Activated CD4-positive, alpha-beta T cell treated with anti-CD3 and anti-CD28 coated beads, Interleukin-2, amount 50 U/mL, for 24 hours (primary cell): ENCODE measurements at places on chromosomes 16 and 17.

- no peak for DNase-seq
These were observed 15.0 kb upstream of the HEATR3 start for GRCh38 chr16:50050802-50051201.

DNA sequence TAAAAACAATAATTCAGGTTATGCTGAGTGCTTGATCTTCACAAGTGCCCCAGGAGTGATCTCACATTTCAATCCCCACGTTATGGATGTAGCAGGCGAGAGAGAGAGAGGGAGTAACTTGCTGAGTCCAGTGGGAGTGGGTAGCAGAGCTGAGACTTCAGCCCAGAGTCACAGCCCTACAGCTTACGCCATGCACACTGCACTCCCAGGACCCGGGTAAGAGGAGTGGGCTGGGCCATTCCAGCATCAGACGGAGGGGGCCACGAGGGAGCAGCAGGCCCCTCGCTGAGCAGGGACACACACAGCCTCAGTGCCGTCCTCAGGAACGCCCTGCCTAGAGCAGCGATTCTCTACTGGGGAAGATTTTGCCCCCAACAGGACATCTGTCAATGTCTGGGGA, 9.8 kb upstream of the KIF19 start:
- no peak for DNase-seq

DNA sequence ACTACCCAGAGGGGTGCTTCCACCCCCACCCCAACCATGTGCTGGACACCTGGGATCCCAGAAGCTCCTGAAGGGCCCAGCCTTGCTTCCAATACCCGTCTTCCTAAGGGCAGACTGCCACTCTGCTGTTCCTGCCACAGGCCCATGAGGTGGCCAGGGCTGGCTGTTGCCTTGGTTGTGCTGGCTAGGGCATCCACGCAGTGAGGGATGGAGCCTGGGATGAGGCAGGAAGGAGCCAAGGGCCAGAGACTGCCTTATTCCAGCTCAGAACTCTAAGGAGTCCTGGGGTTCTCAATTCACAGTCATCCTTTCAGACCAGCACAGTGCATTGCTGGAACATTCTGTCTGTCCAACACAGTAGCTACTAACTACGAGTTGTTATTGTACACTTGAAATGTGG, 37.8 kb downstream of the BCO1 start:
- no peak for DNase-seq

- DNase-seq: no peak
These were observed 3.0 kb downstream of the RCVRN start for GRCh38 chr17:9902120-9902519.

- DNase-seq: no peak
These were observed 37.4 kb upstream of the TMC5 start for GRCh38 chr16:19380328-19380727.

GRCh38 chr16:58638148-58639036, 8.8 kb upstream of the CNOT1 start:
- DNase-seq: no peak

- no peak for DNase-seq
These were observed 25.6 kb upstream of the LONP2 start for GRCh38 chr16:48218473-48218872.

- DNase-seq: peak; percentile 66
These were observed 50.9 kb upstream of the CLEC3A start for GRCh38 chr16:77971306-77972061.

DNA sequence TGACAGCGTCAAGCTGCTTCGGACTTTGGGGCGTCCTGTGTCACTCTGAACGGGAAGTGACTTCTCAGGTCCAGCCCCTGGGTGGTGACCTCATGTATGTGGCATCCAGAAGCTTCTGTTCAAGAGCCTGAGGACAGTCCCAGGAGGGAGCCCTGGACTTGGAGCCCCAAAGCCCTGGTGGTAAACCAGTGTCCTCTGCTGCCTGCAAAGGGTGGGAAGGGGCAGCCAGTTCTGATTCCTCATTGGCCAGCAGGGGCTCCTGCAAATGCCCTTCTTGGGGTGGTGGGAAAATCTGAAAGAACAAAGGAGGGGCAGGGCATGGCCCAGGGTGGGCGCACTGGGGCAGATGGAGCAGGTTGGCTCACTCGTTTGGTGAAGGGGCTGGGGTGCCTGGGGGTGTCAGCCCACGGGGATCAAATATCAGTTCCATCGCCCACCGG, 1.6 kb downstream of the OSGIN1 start:
- no peak for DNase-seq

DNA sequence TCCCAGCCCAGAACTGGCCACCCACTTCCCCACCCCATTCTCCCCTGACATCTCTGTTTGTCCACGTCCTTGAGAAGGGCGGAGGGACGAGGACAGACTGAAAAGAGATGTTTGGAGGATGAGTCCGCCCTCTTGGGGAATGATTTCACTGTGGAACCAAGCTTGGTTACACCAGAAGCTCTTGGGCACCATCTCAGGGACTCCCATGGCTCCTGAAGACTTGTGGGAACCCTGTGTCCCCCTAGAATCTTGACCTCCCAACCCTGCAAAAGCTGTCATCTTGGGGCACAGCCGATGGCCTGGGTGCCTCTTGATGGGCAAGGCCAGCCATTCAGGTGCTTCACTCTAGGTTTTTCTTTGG, 25.9 kb upstream of the LITAF start:
- DNase-seq: no peak

DNA sequence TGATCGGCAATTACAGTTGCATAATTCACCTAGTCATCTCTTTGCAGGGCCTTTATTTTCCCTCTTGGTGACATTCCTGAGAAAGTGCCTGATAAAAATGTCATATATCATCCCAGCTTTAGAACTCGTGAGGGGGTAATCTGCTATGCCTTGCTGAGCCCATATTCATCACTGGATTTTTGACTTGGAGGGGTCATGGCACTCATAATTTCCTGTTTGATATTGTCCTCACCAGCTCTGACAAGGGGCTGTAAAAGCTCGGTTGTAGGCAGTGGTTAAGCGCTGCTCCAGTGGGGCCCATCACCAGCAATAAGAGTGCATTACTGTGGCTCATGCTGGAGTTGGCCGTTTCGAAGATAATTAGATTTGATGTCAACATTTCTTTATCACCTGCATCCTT, 227.3 kb downstream of the IRX3 start:
- DNase-seq: no peak

DNA sequence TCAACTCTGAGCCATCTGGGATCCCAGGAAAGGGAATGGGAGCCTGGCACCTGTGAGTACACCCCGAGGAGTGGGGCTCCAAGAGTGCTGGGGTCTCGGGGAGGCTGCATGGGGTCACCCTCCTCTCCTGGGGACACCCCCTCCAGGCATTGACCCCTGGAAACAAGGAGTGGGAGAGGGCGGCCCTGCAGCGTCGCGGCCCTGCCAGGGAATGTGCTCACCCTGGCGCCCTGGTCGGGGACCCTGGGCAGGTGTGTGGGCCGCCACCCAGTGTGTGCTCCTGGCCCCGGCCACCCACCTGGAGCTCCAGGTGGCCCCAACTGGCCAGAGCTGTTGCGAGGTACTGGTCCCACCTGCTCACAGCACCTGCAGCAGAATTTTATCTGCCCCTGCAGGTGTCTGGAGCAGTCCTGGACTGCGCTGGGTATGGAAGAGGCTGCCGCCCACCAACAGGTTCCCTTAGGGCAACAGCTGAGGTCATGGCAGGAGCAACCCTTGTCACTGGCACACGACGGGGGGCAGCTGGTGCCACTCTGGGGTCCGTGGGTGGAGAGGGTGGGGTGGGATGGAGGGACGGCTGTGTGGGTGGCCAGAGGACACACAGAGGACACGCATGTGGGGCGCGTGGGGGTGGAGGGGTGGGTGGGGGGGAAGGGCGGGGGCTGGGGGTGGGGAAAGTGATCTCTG, 5.4 kb upstream of the PABPN1L start:
- DNase-seq: no peak

DNA sequence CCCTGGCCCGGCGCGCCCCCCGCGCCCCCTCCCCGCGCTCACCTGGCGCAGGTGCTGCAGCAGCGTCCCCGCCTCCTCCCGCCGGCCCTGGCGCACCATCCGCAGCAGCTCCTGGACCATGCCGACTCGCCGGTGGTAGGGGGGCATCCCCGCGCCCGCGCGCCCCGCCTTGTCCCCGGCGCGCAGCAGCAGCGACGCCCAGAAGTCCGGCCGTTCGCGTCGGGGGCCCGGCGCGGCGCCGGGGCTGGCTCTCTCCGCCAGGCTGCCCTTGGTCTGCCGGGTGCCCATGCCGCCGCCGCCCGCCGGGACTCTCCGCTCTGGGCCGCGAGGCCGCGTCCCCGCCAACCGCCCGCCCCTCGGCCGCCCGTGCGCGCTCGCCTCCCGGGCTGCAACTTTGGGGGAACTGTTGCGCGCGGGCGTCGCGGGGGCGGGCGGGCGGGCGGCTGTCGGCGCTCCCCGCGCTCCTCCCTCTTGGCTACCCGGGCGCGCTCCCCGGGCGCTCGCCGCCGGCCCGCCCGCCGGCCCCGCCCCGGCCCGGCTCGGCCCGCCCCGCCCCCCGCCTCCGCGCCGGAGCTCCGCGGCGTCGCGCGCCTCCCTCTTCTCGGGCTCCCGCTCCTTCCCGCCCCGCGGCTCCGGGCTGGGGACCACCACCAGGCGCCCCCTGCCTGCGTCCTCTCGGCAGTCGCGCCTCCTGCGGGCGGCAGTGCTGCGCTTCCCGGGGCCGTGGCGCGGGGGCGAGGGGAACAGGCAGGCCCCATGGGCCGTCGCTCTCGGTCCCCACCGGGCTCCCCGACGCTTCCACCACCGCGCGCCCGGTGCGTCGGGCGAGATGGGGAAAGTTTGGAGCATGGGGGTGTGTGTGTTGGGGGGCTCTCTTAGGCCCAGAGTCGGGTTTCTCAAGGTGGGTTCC, at the start of gene LRRC75A:
Gene LRRC75A (minus strand): TSS at position 491 of the 910 bp plus-strand sequence. CDS start 203 bp downstream, at position 288.
- DNase-seq: peak; percentile 23

GRCh38 chr16:66911112-66911511, 7.6 kb downstream of the CDH16 start:
- DNase-seq: no peak

DNA sequence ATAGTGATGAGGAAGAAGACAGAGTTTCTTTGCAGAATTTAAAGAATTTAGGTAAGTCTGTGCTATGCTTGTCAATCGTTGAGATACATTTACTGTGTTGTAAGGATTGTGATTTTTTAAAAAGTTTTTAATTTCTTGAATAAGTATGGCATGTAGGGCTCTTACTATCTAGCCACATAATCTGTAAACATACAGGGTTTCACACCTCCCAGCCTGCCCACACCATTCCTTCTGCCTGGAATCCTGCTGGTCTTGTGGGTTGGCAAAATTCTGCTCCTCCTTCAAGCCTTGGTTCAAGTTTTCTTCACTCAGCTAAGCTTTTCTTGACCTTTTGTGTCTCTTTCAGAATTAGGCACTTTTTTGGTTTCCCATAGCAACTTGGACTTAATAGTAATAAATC, 7.5 kb downstream of the ZNHIT3 start:
- no peak for DNase-seq
